ENCODE measurements at places on chromosomes 3 and 15. TPM values are rescaled to one million over a fixed set of nuclear protein-coding genes. Genes with fewer than 3 reads are reported as not detected.
A peak's percentile ranks its signal among the peaks of the same experiment; 100 is the strongest.

DNA sequence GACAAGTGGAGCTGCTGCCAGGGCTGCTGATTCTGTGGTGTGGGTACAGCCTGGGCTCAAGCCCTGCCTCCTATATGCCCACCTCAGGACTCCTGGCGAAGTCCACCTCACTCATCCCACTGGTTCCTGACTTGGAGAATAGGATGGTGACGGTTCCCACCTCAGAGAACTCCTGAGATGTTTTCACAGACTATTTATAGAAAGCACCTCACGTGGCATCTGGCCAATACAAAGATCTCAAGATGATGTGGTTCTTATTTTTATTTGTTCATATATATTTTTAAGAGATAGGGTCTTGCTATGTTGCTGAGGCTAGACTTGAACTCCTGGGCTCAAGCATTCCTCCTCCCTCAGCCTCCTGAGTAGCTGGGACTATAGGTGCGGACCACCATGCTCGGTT is 236.9 kb upstream of the BHLHE40 start:
- H3K36me3 ChIP-seq: no peaks in the 10 kb centered on the region
- no peak for DNase-seq
- H3K4me3 ChIP-seq: no peak overlapping the region
- no peaks in the 10 kb centered on the region for H3K27me3 ChIP-seq

TMPRSS7 gene
- total RNA-seq: not detected

GRCh38 chr15:93823971-93824913 is 407.1 kb upstream of the MCTP2 start:
- H3K27ac ChIP-seq: no peak overlapping the region
- H3K36me3 ChIP-seq: no peaks in the 10 kb centered on the region
- H3K27me3 ChIP-seq: no peaks in the 10 kb centered on the region
- H3K4me3 ChIP-seq: no peak overlapping the region

NANOGP8 gene
- total RNA-seq: not detected

GRCh38 chr15:101316529-101316928 is 21.5 kb upstream of the SNRPA1 start:
- DNase-seq: no peak
- H3K27me3 ChIP-seq: no peaks in the 10 kb centered on the region
- no peaks in the 10 kb centered on the region for H3K36me3 ChIP-seq

DNA sequence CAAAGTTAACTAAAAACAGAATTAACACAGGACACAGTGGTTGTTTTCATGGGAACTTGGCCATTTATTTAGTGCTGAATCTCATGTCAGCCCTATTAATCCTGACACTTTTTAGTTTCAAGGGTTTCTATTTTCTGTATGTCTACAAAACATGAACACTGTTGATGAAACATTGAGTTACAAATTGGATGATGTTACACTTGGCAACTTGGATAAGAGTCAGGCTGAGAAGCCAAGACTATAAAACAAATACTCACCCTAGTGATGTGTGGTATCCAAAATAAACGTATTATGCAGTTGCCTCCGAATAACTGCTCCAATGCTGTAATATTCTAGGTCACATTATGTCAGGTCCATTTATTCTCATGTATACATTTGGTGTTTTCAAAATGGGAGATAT is 349.6 kb downstream of the ZIC1 start:
- H3K4me1 ChIP-seq: peaks cover 7% of the 10 kb centered on the region
- H3K27me3 ChIP-seq: no peaks in the 10 kb centered on the region
- no peak for DNase-seq
- H3K27ac ChIP-seq: no peak overlapping the region
- H3K4me3 ChIP-seq: no peak overlapping the region

KNL1 gene
- total RNA-seq: 2.6 TPM

- no peaks in the 10 kb centered on the region for H3K4me1 ChIP-seq
- no peaks in the 10 kb centered on the region for H3K27me3 ChIP-seq
- H3K4me3 ChIP-seq: peak overlapping the region; percentile 33
- H3K27ac ChIP-seq: no peak overlapping the region
Measured at GRCh38 chr15:73972984-73973682, 19.0 kb downstream of the STOML1 start.

GRCh38 chr3:105235785-105236184 is 130.9 kb upstream of the ALCAM start:
- H3K27ac ChIP-seq: no peak overlapping the region
- no peak for DNase-seq
- H3K36me3 ChIP-seq: no peaks in the 10 kb centered on the region
- no peak overlapping the region for H3K4me3 ChIP-seq
- no peaks in the 10 kb centered on the region for H3K4me1 ChIP-seq
- H3K27me3 ChIP-seq: no peaks in the 10 kb centered on the region

TEX264 gene
- total RNA-seq: 32.3 TPM

DNA sequence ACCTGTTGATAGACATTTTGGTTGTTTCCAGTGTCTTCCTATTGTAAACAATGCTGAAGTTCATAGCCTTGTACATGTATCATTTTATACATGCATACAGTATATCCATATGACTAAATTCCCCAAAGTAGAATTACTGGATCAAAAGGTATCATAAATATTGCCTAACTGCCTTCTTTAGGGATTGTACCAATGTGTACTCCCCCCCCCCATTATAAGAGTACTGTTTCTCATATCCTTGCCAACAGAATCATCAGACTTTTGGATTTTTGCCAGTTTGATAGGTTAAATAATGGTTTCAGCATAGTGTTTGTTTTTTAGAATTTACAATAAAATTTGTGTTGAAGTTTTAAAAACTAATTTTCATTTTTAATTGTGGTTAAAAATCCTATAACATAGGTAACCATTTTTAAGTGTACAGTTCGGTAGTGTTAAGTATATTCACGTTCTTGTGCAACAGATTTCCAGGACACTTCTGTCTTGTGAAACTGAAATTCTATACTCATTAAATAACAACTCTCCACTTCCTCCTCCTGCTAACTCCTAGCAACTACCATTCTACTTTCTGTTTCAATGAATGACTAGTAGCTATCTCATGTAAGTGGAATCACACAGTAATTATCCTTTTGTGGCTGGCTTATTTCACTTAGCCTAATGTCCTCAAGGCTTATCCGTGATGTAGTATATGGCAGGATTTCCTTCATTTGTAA is 30.8 kb upstream of the MAP3K13 start:
- DNase-seq: no peak
- H3K27me3 ChIP-seq: no peaks in the 10 kb centered on the region
- H3K4me3 ChIP-seq: no peak overlapping the region
- no peaks in the 10 kb centered on the region for H3K36me3 ChIP-seq
- H3K4me1 ChIP-seq: no peaks in the 10 kb centered on the region
- H3K27ac ChIP-seq: no peak overlapping the region

HCN4 gene
- 8.8 TPM for total RNA-seq

SAMD7 gene
- not detected for total RNA-seq

DNA sequence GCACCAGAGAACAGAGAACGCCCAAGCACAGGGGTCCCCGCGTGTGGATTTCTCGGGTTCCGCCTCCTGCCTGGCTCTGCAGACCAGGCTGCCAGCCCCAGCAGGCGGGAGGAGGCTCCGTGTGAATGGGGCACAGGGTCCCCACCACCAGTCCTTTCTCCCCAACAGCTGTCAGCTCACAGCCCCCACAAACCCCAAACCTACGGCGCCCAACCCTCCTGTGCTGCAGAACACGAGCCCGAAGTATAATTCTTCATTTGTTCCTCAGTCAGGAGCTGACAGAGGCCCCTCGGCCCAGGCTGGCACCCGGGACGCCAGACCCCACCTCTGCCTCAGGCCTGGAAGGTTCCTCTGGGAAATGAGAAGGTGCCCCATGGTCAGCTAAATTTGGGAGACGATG is 78.0 kb downstream of the TBC1D2B start:
- peaks cover 30% of the 10 kb centered on the region for H3K4me1 ChIP-seq
- peaks cover 66% of the 10 kb centered on the region for H3K36me3 ChIP-seq
- no peak overlapping the region for H3K4me3 ChIP-seq
- H3K27ac ChIP-seq: no peak overlapping the region
- no peak for DNase-seq

GPR149 gene
- total RNA-seq: not detected

DNA sequence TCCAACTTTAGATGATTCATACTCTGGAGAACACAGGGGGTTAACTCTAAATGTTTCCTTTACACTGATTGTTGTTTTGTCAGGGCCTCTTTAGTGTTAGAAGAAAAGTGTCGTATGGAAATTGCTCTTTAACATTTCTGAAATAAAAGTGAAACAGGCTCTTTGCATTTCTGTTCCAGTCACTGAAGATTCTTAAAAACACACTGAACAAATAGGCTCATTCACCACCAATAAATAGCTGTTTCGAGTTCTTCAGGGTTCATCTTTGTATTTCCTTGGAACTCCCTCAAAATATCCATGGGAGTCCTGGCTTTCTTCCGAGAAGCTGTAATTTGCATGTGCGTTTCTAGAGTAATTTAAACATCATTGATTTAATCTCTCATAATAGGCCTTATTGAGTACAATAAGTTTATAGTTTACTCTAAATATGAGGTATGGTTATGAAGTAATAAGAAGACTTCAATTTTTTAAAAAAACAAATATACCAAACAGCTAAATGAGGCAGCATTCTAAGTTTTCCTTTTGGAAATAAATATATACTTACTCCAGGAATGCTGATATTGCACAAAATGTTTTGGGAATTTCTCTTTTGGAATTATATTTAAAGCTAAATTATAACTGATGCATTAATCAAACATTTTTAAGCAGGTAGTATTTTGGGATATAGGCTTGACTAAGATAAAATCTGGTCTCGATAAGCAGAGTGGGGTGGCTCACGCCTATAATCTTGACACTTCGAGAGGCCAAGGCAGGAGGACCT is 327.4 kb downstream of the EPHA3 start:
- no peaks in the 10 kb centered on the region for H3K27me3 ChIP-seq
- H3K36me3 ChIP-seq: no peaks in the 10 kb centered on the region
- no peak overlapping the region for H3K27ac ChIP-seq
- no peak for DNase-seq

FHIT gene
- total RNA-seq: 23.0 TPM

SUSD5 gene
- 1.1 TPM for total RNA-seq

DNA sequence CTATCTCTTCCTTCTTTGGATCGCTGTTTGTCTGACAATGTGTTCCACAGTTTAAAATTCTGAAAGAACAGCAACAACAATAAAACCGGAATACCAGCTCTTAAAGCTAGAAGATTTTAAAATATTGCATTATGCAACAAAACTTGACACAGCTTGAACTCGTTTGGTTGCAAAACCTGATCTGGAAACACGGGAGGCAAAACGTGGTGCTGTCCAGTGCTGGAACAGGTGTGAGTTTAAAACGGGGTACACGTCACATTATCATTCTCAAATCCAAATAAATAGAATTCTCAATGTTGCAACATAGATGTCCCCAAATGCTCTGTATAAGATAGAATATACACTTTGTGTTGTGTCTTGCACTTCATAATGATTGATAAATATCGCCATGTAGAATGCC is 110.9 kb upstream of the LYSMD4 start:
- no peak overlapping the region for H3K27ac ChIP-seq
- H3K27me3 ChIP-seq: no peaks in the 10 kb centered on the region
- H3K4me3 ChIP-seq: no peak overlapping the region
- no peaks in the 10 kb centered on the region for H3K36me3 ChIP-seq
- no peak for DNase-seq
- no peaks in the 10 kb centered on the region for H3K4me1 ChIP-seq

GRCh38 chr15:82666606-82667005 is 19.4 kb upstream of the CPEB1 start:
- no peak overlapping the region for H3K4me3 ChIP-seq
- no peaks in the 10 kb centered on the region for H3K4me1 ChIP-seq
- no peak overlapping the region for H3K27ac ChIP-seq
- no peaks in the 10 kb centered on the region for H3K27me3 ChIP-seq
- DNase-seq: no peak
- H3K36me3 ChIP-seq: no peaks in the 10 kb centered on the region

GRCh38 chr15:34358367-34358766 is 8.6 kb downstream of the LPCAT4 start:
- no peak overlapping the region for H3K27ac ChIP-seq
- no peak for DNase-seq
- H3K36me3 ChIP-seq: peaks cover 80% of the 10 kb centered on the region

CHRM5 gene
- total RNA-seq: not detected

CNTN4 gene
- 3.4 TPM for total RNA-seq

GRCh38 chr3:188239035-188239434 is 85.1 kb downstream of the LPP start:
- no peak overlapping the region for H3K27ac ChIP-seq
- no peak for DNase-seq
- H3K4me1 ChIP-seq: peaks cover 6% of the 10 kb centered on the region
- no peaks in the 10 kb centered on the region for H3K36me3 ChIP-seq
- H3K27me3 ChIP-seq: no peaks in the 10 kb centered on the region
- H3K4me3 ChIP-seq: no peak overlapping the region

DNA sequence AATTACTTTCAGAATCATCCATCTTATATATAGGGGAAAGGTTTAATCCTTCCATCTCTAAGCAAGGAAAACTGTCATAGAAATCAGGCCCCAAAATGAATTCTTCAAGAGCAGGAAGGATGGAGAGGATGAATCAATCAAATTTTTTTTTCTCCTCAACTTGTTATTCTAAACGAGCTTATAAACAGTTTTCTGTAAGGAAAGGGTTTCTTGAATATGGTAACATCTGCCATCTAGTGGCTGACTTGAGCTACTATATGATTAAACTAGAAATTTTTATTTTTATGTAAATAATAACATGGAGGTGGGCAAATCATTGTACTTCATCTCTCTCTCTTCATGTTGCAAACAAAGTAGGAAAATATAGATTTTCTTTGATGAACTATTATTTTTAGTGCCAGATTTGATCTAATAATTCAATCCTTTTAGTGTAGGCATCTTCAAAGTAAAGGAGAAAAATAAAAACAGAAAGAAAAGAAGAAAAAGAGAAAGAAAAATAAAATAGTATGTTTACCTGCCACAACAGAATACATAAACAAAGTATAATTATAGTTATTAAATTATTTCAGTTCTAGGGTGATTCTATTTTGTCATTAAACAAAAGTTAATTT is 146.6 kb downstream of the SERPINI1 start:
- H3K36me3 ChIP-seq: no peaks in the 10 kb centered on the region
- no peak overlapping the region for H3K4me3 ChIP-seq
- no peak for DNase-seq
- no peaks in the 10 kb centered on the region for H3K27me3 ChIP-seq
- peaks cover 10% of the 10 kb centered on the region for H3K4me1 ChIP-seq

ROPN1 gene
- total RNA-seq: 1.0 TPM

FEZF2 gene
- total RNA-seq: not detected

GNAT1 gene
- not detected for total RNA-seq

LYSMD4 gene
- 10.2 TPM for total RNA-seq

GABRR3 gene
- total RNA-seq: not detected

GRCh38 chr3:197784019-197784585 is 7.0 kb upstream of the LRCH3 start:
- H3K27me3 ChIP-seq: no peaks in the 10 kb centered on the region
- no peaks in the 10 kb centered on the region for H3K4me1 ChIP-seq
- H3K4me3 ChIP-seq: no peak overlapping the region
